Right ventricle myocardium inferior (tissue), 1 donor: ENCODE measurements at places on chromosomes 1 and 21. TPM values are rescaled to one million over a fixed set of nuclear protein-coding genes. Genes with fewer than 3 reads are reported as not detected.

The NAV1 gene
- total RNA-seq, result 69.0 TPM

The C1orf94 gene
- not detected for total RNA-seq

The APOBEC4 gene
- not detected for total RNA-seq

The IL20 gene
- total RNA-seq, result not detected

The GBP5 gene
- total RNA-seq, result 0.68 TPM

The OR2L13 gene
- total RNA-seq, result not detected

The BROX gene
- total RNA-seq, result 32.0 TPM

The DDAH1 gene
- 8.3 TPM for total RNA-seq

The HPDL gene
- not detected for total RNA-seq

The ICOSLG gene
- 4.9 TPM for total RNA-seq

The LCE3E gene
- total RNA-seq, result not detected

The GSTM3 gene
- total RNA-seq, result 121 TPM

The ENTREP3 gene
- total RNA-seq, result 14.5 TPM

The OR2L5 gene
- not detected for total RNA-seq

The GUCA2A gene
- total RNA-seq, result not detected

The TEKT2 gene
- total RNA-seq, result not detected

The RIMKLA gene
- total RNA-seq, result 7.5 TPM

The AIM2 gene
- total RNA-seq, result 0.51 TPM

The S100A7A gene
- total RNA-seq, result not detected

The FOXO6 gene
- total RNA-seq, result 4.5 TPM

The HMCN1 gene
- 7.6 TPM for total RNA-seq

The OVAAL gene
- total RNA-seq, result 2.0 TPM

The AGBL4 gene
- total RNA-seq, result 0.14 TPM

The RRAGC gene
- 24.6 TPM for total RNA-seq

The S100B gene
- 8.3 TPM for total RNA-seq

The C1orf210 gene
- total RNA-seq, result not detected

The RXFP4 gene
- total RNA-seq, result not detected

The WDR64 gene
- not detected for total RNA-seq

The GLMN gene
- total RNA-seq, result 5.4 TPM

The C1QTNF12 gene
- 0.57 TPM for total RNA-seq

The FAM89A gene
- total RNA-seq, result 8.9 TPM

The CELA3B gene
- not detected for total RNA-seq

The CYP4Z1 gene
- total RNA-seq, result 0.97 TPM

The CD1E gene
- not detected for total RNA-seq

The CDC14A gene
- 2.7 TPM for total RNA-seq

The CFAP74 gene
- total RNA-seq, result not detected

The KTI12 gene
- total RNA-seq, result 3.1 TPM

The MAP10 gene
- total RNA-seq, result 3.3 TPM

The GNG4 gene
- total RNA-seq, result not detected

The EIF4G3 gene
- total RNA-seq, result 25.6 TPM

The GART gene
- total RNA-seq, result 42.7 TPM

The KLHL20 gene
- total RNA-seq, result 16.5 TPM

The CFHR5 gene
- not detected for total RNA-seq

The CENPL gene
- total RNA-seq, result 3.3 TPM

The CELA2A gene
- not detected for total RNA-seq

The PYCR2 gene
- total RNA-seq, result 58.6 TPM

The F13B gene
- total RNA-seq, result not detected

The AMY2A gene
- not detected for total RNA-seq

The ANGPTL3 gene
- not detected for total RNA-seq

The F5 gene
- total RNA-seq, result 16.6 TPM

The HFM1 gene
- total RNA-seq, result 1.6 TPM

The KCNC4 gene
- 5.1 TPM for total RNA-seq

The LMOD1 gene
- 10.8 TPM for total RNA-seq
